GM12864 (cell line): ENCODE measurements at places on chromosomes 6 and 20.

DNA sequence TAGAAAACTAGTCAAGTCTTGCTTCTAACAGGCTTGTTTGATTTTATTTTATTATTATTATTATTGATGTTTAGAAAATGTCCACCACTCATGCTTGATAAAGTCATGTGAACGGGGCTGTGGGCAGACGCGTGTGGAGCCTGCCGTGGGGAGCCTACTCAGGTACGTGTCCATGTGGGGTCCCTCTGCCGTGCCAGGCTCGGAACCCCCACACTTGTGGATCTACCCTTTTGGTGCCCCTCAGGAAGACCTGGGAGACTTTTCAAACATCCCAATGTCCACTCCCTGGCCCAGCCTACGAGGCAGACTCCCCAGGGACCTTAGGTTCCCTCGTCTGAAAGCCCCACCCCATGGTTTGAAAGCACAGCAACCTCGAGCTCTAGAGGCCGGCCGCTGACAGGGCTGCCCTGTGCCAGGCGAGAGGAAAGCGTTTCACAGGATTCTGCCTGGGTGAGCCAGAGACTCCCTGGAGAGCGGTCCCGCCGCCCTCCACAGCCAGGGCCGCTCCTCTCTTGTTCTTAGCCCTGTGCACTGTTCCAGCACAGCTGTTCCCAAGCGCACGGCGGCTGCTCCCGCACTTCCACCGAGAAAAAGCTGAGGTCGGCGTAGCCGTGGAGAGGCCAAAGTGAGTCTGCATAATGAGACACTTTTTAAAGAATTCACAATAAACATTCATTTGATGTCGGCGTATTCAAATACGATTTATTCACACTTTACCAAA, 249.7 kb downstream of the TTLL2 start:
- DNase-seq = no peak

DNA sequence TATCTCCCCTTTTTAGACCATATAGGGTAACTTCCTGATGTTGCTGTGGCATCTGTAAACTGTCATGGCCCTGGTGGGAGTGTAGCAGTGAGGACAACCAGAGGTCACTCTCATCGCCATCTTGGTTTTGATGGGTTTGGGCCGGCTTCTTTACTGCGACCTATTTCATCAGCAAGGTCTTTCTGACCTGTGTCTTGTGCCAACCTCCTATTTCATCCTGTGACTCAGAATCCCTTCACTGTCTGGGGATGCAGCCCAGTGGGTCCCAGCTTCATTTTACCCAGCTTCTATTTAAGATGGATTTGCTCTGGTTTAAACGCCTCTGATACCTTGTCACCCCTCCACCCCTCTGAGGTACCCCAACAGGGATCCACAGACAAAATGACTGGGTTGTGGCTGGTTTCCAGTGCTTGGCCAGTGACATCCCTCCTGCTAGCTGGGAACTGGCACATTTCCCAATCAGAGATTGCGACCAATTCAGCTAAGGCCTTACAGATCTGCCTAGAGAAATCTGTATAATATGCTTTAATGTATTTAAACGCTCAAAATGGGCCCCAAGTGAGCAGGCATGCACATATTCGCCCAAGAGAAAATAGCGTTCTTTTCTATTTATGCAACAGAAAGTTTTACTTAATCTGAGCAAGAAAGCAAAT, 315.6 kb upstream of the QKI start:
- no peak for DNase-seq

DNA sequence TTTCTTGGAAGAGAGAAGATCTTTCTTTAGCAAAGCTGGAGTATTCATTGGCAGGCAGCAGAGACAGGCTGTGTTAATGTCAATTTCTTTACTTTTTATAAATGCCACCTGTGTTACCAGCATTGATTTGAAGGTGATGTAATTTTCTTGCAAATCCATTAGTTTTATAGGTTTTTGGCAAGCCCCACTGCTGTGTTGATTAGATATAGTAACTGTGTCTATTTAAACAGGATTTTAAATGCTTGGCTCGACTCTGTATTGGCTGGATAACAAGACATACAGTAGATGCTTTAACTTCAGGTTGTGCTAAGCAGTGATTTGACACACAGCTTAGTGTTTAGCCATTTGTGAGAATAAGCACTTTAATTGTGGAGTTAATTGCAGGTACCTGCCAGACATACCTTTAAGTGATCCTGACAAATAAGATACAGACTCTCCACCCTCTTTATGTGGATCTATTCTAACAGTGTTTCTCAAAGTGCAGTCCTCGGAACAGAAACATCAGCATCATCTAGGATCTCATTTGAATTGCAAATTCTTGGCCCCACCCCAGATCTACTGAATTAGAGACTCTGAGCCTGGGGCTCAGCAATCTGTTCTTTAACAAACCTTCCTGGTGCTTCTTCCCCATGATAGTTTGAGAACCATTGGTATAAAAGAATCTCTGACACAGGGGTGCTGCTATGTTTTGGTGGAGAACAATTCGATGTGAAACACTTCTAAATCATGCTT, 397.5 kb downstream of the HDGFL1 start:
- DNase-seq = no peak

DNA sequence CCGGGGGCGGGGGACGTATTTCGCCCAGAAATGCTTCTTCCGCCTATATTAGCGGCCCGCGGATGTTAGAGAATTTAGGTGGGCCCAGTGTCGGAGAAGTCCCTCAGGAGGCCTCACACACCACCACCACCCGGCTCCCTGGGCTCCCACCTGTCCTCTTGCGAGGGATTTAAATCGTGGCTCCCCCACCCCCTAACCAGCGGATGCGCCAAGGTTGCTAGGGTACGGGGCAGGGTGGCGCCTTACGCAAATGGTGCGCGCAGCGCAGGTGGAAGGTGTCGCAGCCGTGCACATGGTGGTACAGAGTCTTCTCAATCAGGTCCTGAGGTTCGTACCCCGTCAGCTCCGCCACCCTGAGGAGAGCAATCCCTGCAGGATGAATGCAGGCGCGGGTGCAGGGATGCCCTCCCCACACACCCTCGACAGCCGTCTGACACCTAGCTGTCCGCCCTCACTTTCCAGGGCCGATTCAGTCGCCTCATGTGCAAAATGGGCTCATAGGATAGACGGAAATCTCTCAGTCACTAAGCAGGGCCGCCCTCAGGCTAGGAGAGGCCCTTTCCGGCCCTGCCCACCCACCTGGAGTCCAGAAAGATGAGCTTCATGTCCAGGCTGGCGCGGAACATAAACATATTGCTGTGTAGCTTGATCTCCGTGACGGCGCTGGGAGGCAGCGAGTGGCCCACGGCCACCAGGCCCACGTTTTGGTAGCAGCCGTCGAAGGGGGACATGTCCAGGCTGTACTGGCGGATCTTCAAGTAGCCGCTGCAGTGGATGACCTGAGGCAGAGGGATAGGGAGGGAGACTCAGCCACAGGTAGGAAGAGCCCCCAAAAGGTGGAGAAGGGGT, 16.6 kb downstream of the SIM1 start:
- DNase-seq = no peak

GRCh38 chr20:53080969-53081871, 109.1 kb downstream of the TSHZ2 start:
- DNase-seq = no peak

DNA sequence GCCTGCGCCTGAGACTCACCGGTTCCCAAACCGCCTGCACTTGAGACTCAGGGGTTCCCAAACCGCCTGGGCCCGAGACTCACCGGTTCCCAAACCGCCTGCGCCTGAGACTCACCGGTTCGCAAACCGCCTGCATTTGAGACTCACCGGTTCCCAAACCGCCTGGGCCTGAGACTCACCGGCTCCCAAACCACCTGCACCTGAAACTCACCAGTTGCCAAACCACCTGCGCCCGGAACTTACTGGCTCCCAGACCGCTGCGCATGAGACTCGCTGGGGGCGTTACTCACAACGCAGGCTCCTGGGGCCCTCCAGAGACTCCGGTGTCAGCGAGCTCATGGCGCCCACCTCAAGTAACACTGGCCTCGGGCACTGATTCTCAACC, 90.2 kb downstream of the DACT2 start:
- DNase-seq = no peak

- no peak for DNase-seq
These were observed 417 bp downstream of the VAPB start for GRCh38 chr20:58389324-58389967.

- no peak for DNase-seq
These were observed 64.3 kb upstream of the PAK5 start for GRCh38 chr20:9903048-9903655.

GRCh38 chr6:132872923-132873322, 58.6 kb downstream of the RPS12 start:
- DNase-seq = peak; percentile 44

- DNase-seq = no peak
These were observed 119.3 kb upstream of the NAA20 start for GRCh38 chr20:19897891-19898290.

DNA sequence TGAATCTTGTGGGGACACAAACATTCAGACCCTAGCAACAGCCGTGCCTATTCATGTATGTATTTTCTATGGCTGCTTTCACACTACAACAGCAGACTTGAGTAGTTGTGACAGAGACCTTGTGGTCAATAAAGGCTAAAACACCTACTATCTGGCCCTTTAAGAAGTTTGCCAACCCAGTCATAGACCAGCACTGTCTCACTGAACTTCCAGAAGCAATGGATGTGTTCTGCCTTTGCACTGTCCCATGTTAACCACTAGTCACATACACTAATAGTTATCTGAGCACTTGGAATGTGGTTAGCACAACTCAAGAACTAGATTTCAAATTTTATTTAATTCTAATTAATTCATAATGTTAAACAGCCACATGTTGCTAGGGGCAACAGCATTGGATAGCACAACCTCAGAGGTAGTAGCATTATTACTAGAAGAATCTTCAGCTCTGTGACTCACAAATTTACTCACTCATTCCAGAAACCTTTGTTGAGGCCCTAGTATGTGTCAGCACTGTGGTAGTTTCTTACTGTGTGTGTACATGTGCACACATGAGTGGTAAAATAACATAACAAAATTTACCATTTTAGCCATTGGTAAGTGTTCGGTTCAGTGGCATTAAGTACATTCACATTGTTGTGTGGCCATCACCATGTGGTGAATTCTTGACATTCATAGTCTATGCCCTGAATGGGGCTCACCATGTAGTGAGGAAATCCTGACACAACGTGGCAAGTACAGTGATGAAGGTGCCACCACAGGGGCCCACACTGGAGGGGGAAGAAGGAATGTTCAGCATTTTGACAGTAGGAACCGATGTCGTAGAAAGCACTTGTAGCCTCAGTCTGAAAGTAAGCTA, 107.3 kb downstream of the CEP57L1 start:
- no peak for DNase-seq

DNA sequence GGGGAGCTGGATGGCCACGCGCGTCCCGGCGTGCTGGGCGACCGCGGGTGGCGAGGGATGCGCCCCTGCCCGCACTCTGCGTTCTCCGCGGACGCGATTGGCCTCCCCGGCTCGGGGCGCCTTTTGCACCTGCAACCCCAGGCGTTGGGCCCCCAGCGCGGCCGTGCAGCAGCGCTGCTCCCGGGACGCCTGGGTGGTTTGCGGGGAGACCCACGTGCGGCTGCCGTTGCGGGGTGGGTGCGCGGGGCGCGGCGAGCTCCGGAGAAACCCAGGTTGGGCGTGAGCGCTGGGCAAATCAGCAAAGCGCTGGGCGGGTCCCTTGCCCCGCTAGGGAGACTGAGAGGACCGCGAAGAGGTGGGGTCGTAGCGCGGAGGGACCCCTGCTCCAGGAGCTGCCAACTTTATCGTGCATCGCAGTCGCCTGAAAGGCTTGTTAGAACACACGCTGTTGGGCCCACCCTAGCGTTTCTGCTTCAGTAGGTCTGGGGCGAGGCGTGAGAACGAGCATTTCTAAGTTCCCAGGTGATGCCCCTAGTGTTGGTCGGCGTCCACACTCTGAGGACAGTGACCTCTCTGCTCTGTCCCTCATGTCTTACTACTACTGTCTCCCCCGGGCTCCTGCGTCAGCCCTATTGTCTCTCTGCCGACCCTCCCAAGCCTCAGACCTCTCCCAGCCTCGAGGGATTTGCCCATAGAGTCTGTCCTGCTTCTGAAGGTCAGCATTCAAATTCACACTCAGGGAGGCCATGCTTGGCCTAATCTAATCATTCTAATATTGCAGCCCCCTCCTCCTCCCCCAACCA, 538 bp upstream of the ZFP64 start:
- DNase-seq = no peak

DNA sequence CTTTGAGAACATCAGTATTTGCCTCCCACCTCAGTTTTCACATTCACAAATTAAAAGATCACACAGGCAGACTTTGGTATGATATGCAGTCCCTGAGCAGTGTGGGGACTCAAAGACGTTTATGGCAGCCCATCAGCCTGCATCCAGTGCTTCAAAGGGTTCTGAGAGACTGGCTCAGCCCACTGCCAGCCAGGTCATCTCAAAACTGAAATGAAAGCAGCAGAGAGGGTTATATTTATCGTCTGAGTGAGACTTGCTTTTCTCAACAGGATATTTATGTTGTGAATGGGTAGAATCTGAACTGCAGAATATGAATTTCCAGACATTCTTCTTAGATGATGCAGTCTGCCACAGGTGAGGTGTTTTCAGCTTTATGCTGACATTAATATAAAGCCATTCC, 159.8 kb downstream of the NRN1 start:
- no peak for DNase-seq

DNA sequence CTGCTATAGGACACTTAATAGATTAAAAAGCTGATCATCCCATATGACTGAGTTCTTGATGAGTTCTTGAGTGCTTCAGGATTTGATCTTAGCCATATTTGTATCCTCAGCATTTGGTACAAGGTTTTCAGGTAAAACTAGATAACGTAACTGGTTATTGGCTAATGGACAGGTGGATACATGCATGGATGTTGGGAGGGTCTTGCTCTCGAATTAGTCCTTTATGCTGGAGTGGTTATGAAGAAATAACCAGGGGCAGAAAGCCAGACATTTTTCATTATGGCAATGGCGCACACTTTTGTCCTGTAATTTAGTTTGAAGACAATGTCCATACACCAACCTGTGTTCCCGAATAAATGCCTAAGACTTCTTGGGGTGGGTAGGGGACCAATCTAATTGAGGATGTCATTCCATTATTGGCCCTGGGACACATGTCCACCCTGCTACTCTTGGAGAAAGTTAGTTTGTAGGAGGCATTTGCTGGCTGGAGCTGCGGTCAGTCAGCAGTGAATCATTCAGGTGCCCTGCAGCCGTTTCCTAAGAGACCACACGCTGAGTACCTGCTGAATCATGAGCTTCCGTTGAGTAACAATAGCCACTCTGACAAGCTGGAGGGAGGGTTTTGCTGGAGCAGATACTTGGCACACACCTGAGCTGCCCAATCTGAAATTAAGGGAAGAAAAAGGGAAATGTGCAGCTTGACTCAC, 194.4 kb downstream of the FOXA2 start:
- no peak for DNase-seq

DNA sequence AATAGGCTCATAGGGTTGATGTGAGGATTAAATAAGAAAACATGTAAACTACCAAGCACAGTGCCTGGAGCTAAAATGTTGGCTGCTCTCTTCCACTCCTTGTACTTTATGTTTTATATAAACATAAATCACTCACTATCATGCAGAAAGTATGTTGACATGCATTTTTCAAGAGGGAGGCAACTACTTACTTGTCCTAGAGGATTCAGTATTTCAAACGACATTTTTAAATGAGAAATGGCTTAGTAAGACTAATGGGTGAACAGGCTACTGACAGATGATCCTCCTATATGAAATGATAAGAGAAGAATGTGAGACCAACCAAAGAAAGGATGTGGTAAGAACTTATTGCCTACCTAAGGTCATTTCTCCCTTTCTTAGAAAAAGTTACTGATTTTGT, 21.0 kb downstream of the LATS1 start:
- DNase-seq = no peak

GRCh38 chr20:46999801-47000465, 105.3 kb downstream of the EYA2 start:
- no peak for DNase-seq
